Placental epithelial cell (primary cell): ENCODE measurements at places on chromosomes 1 and 21. TPM values are rescaled to one million over a fixed set of nuclear protein-coding genes. Genes with fewer than 3 reads are reported as not detected.

The DIO1 gene
- not detected in 2 replicates for total RNA-seq

The GOLT1A gene
- total RNA-seq = not detected in 2 replicates

The ADAMTS4 gene
- under 0.01 TPM in 1 of 2 replicates, not detected in the other for total RNA-seq

The NPPB gene
- total RNA-seq = not detected in 2 replicates

The SLC44A3 gene
- 19.2 and 20.0 TPM in 2 replicates for total RNA-seq

The DIPK1A gene
- 4.9 and 5.1 TPM in 2 replicates for total RNA-seq

The PLA2G2F gene
- under 0.01 TPM in 1 of 2 replicates, not detected in the other for total RNA-seq

The KRTAP10-8 gene
- total RNA-seq = not detected in 2 replicates

The PIGR gene
- total RNA-seq = not detected in 2 replicates

The CD5L gene
- total RNA-seq = not detected in 2 replicates

The OR13G1 gene
- not detected in 2 replicates for total RNA-seq

The TRABD2B gene
- total RNA-seq = not detected in 2 replicates

The ANGPTL1 gene
- not detected in 2 replicates for total RNA-seq

The KLHDC7A gene
- total RNA-seq = under 0.01 TPM in 1 of 2 replicates, not detected in the other

The LEPR gene
- 8.9 and 14.1 TPM in 2 replicates for total RNA-seq

The CD1D gene
- total RNA-seq = not detected in 2 replicates

The OR6N1 gene
- total RNA-seq = not detected in 2 replicates

The FCMR gene
- 0.22 TPM in 1 of 2 replicates, not detected in the other for total RNA-seq

The IVL gene
- total RNA-seq = 0.54 and 0.79 TPM in 2 replicates

The SEMA4A gene
- 7.9 and 12.6 TPM in 2 replicates for total RNA-seq

The AVPR1B gene
- total RNA-seq = not detected in 2 replicates

The AMPD1 gene
- not detected in 2 replicates for total RNA-seq

The ADGRB2 gene
- total RNA-seq = 1.8 and 4.3 TPM in 2 replicates

The C1orf115 gene
- total RNA-seq = 0.76 and 9.8 TPM in 2 replicates

The ATF3 gene
- total RNA-seq = 10.1 and 13.3 TPM in 2 replicates

The SPATA21 gene
- not detected in 2 replicates for total RNA-seq

The EPHA8 gene
- total RNA-seq = not detected in 2 replicates

The TSSK3 gene
- total RNA-seq = 0.39 TPM in 1 of 2 replicates, not detected in the other

The LIX1L gene
- total RNA-seq = 7.9 and 12.5 TPM in 2 replicates

The BRDT gene
- total RNA-seq = not detected in 2 replicates

The S100A12 gene
- not detected in 2 replicates for total RNA-seq

The ZBTB8A gene
- total RNA-seq = 10.5 and 11.0 TPM in 2 replicates

The HPCA gene
- total RNA-seq = under 0.01 TPM in 1 of 2 replicates, not detected in the other

The NUDT17 gene
- 2.7 and 3.0 TPM in 2 replicates for total RNA-seq

The CYP4B1 gene
- 1.6 and 2.5 TPM in 2 replicates for total RNA-seq

The LCE2C gene
- not detected in 2 replicates for total RNA-seq

The FOXO6 gene
- total RNA-seq = 0.11 and 0.39 TPM in 2 replicates

The CAPN8 gene
- under 0.01 TPM in 1 of 2 replicates, not detected in the other for total RNA-seq

The GSTM5 gene
- under 0.01 TPM in 1 of 2 replicates, not detected in the other for total RNA-seq

The KCNJ6 gene
- total RNA-seq = under 0.01 and 0.43 TPM in 2 replicates

The BNIPL gene
- 66.4 and 157 TPM in 2 replicates for total RNA-seq

The IL20 gene
- not detected in 2 replicates for total RNA-seq

The RGS16 gene
- total RNA-seq = 0.11 and 0.39 TPM in 2 replicates

The MPZ gene
- total RNA-seq = 0.33 and 1.6 TPM in 2 replicates

The TMOD4 gene
- total RNA-seq = not detected in 2 replicates

The ALG14 gene
- total RNA-seq = 1.6 and 2.3 TPM in 2 replicates

The COL11A1 gene
- total RNA-seq = 0.22 and 0.79 TPM in 2 replicates

The PODN gene
- 0.11 and 0.39 TPM in 2 replicates for total RNA-seq

The GPR52 gene
- 3.5 and 4.0 TPM in 2 replicates for total RNA-seq

The WDR64 gene
- total RNA-seq = 1.2 and 1.3 TPM in 2 replicates

The RXFP4 gene
- not detected in 2 replicates for total RNA-seq

The ARHGEF16 gene
- total RNA-seq = 0.39 and 4.1 TPM in 2 replicates

The REN gene
- not detected in 2 replicates for total RNA-seq

The MAGI3 gene
- total RNA-seq = 7.1 and 7.4 TPM in 2 replicates
